ENCODE measurements at places on chromosomes 1 and 21. TPM values are rescaled to one million over a fixed set of nuclear protein-coding genes. Genes with fewer than 3 reads are reported as not detected.
A peak's percentile ranks its signal among the peaks of the same experiment; 100 is the strongest.

The RUNX3 gene
- 172 TPM for total RNA-seq

The TEDDM1 gene
- total RNA-seq = not detected

The MYBPHL gene
- not detected for total RNA-seq

The SMCP gene
- total RNA-seq = not detected

DNA sequence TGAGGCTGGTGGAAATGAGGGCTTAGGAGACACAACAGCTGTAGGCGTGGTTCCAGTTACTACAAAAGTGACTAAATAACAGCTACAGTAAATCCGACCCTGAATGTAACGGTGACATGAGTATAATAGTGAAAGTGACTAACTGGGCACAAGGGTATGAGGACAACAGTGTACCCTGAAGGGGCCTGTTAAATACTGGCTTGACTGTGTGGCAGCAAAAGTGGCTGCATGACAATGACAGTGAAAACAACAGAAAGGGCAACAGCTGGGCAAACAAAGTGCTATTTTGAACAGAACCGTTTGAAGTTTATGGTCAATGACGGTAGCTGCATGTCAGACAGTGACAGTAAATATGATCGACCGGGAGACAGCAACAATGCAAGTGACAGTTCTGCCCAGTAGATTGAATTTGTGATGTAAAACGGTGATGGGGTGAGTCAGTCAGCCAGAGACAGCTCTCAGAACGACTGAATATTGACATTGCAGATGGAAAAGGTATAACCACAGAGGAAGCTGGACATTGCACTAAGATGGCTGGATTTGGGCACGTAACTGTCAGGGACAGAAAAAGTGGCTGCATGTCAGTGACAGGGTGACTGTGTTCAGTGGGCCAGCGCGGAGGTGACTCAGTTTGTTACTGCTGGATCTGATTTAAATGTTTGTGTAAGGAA, 1.2 kb upstream of the ZBTB40 start:
- peak overlapping the region; percentile 68 for H3K4me3 ChIP-seq
- no peaks in the 10 kb centered on the region for H3K27me3 ChIP-seq
- H3K27ac ChIP-seq = peak overlapping the region; percentile 39
- DNase-seq = no peak
- H3K4me1 ChIP-seq = peaks cover 17% of the 10 kb centered on the region

DNA sequence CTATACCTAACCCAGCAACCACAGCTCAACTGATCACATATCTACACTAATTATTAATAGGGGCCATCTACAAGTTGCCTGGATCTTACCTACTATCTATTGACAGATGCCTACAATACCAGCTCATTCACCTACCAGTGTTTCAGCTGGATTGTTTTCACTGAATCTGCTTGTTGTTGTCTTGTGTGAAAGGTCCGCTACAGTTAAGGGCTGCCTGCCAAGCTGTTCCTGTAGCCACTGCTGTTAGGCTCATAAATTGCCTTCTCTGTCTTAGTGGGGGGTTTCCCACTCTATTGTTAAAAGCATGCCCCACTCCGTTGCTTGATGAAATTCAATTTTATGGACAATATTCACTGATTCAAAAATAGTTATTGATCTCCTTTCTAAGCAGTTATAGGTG, 199.7 kb upstream of the TMPRSS15 start:
- no peaks in the 10 kb centered on the region for H3K4me1 ChIP-seq
- no peak overlapping the region for H3K4me3 ChIP-seq
- H3K36me3 ChIP-seq = no peaks in the 10 kb centered on the region
- no peaks in the 10 kb centered on the region for H3K27me3 ChIP-seq
- no peak for DNase-seq

DNA sequence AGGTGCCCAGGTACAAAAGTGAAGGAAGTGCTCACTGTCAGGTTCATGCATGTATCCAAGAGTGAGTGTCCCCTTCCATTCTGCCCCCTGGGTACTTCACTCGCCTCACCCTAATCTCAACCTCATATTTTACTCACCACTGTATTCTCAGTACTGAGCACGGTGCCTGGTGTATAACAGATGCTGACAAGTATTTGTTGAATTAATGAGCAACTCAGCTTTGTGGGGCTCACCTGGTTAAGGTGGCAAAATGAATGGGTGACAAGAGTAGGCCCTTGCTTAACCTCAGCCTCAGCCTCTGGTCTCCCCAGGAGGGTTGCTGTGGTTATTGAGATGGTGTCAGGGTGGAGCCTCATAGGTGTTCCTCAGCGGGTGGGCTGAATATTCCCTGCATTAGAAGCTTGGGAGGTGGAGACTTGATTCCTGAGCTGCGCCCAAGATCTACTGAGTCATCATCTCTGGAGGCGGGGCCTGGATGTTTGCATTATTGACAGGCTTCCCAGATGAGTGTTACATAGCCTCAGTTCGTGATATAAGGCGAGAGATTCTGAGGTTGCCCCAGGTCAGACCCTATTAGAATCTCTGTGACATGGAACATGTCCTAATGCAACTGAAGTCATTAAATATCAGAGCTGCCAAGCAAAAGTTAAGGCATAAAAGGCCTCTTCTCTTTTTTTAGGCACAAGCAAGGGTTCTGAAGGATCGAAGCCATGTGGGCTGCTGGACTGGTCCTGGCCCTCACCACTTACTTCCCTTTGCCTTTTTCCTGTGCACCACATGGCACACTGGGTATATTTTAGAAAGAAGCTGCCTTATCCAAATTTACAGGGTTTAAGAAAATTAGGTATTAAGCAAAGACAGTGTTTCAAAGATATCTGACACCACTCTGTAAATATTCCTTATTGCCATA, 39.2 kb downstream of the SYT6 start:
- H3K36me3 ChIP-seq = no peaks in the 10 kb centered on the region
- H3K27me3 ChIP-seq = peaks cover 5% of the 10 kb centered on the region
- no peak for DNase-seq

DNA sequence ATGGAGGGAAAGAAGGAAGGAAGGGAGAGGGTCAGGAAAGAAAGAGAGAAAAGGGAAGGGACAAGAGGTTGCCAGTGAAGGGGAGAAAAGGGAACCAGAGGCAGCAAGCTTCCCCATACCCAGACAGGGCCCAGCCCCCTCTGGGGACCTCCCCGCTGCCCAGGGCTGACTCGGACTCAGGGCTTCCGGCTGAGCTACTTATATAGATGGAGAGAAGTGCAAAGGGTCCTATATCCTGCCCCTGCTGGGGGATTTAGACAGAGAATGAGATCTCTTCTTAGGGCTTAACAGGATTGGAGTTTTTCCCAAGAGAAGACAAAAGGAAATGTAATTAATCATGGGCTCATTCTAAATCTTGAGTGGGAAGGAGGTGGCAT, at the start of gene ETV3L:
Gene ETV3L (minus strand): TSS at position 176 of the 377 bp plus-strand sequence. CDS start 285 bp downstream, outside the sequence.
- peaks cover 10% of the 10 kb centered on the region for H3K27me3 ChIP-seq
- no peak within 1 kb of the TSS for H3K27ac ChIP-seq

GRCh38 chr21:29155118-29155932, 24.9 kb downstream of the MAP3K7CL start:
- H3K27me3 ChIP-seq = peaks cover 3% of the 10 kb centered on the region
- H3K27ac ChIP-seq = no peak overlapping the region
- DNase-seq = no peak
- peaks cover 4% of the 10 kb centered on the region for H3K36me3 ChIP-seq
- H3K4me1 ChIP-seq = no peaks in the 10 kb centered on the region

DNA sequence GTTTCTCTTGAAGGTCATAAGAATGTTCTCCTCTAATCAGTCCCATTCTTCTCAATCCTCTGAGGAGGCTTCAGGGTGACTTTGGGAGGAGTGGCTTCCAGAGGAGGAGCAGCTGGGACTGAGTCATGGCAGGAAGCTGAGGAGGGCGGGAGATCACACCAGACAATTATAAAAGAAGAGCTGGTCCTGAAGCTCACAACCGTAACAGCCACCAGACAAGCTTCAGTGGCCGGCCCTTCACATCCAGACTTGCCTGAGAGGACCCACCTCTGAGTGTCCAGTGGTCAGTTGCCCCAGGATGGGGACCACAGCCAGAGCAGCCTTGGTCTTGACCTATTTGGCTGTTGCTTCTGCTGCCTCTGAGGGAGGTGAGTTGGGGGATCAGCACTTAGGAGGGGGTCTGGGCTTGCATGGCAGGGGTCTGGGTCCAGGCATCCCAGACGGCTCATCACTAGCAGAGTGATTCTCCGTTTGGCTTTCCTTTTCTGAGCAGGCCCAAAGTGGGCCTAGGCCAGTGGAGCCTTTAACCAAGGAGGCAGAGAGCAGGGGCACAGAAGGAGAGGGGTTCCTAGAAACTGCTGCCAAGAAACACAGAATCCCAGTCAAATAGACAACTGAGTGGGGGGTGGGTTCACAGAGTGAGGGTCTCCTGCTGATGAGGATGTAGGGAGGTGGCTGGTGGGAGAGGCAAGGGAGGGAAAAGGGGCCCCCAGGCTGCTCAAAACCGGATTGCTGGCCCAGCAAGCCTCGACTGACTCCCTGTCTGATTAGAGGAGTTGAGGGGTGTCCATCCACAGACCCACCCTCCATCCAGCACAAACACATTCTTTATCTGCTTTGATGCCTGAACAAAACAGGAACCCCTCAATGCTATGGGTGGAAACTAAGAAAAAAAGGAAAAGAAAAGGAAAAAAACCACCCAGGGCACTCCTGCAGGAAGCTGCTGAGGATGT, at the start of gene ECM1:
Gene ECM1 (plus strand): TSS at position 198 of the 953 bp plus-strand sequence. CDS start 101 bp downstream, at position 299.
- H3K27me3 ChIP-seq = no peaks in the 10 kb centered on the region
- peaks cover 10% of the 10 kb centered on the region for H3K36me3 ChIP-seq
- no peak for DNase-seq
- H3K4me3 ChIP-seq = no peak within 1 kb of the TSS
- peaks cover 4% of the 10 kb centered on the region for H3K4me1 ChIP-seq
- no peak within 1 kb of the TSS for H3K27ac ChIP-seq

- no peak overlapping the region for H3K4me3 ChIP-seq
- DNase-seq = no peak
- H3K36me3 ChIP-seq = no peaks in the 10 kb centered on the region
These were observed 217.4 kb upstream of the KIAA0040 start for GRCh38 chr1:175409938-175410337.

DNA sequence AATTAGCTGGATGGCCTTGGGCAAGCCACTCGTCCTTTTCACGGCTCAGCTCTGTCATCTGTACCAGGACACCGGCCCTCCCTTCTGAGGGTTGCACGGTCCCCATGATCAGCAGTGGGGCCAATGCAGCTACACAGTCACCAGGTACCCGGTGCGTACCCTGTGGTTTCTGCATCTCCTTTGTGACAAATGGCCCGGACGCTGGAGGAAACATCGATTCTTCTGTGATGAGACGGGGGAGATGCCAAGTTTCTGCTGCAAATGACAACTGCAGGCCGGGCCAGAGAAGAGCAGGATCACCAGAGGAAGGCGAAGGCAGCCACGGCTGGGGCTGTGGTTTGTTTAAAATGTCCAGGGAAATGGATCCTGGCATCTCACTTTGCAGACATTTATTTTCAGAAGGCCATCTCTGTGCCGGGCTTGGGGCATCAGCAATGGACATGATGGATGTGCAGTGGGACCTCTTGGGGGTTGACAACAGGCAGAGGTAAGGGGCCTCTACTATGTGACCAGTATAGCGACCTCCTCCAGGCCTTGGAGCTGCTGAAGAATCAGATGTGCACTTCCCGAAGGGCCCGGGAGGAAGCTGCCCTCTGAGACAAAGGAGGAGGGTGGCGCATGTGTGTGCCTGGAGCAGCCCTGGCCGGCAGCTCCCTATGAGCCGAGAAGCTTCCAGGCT, 221.9 kb upstream of the C1orf174 start:
- peak; percentile 6 for DNase-seq
- H3K4me3 ChIP-seq = no peak overlapping the region
- peaks cover 3% of the 10 kb centered on the region for H3K27me3 ChIP-seq
- no peak overlapping the region for H3K27ac ChIP-seq
- no peaks in the 10 kb centered on the region for H3K4me1 ChIP-seq

GRCh38 chr1:25854554-25854953, 4.7 kb downstream of the AUNIP start:
- no peak for DNase-seq
- no peaks in the 10 kb centered on the region for H3K27me3 ChIP-seq
- no peak overlapping the region for H3K4me3 ChIP-seq

DNA sequence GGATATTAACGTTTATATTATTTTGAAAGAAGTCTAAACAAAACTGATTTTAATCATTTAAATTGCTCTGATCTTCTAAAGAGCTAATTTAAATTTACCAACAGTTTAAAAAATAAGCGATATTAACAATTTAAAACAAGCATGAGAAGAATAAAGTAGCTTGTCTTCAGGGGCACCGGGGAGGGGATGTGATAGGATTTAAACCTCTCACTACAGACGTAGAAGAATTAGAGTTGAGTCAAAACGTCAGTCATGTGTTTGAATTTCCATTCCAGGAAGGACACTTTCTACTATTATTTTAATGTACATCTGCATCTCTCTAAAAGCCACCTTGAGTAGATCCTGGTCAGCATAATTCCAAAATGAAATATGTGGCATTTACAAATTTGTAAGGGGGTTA, 58.2 kb upstream of the TPTE start:
- no peaks in the 10 kb centered on the region for H3K27me3 ChIP-seq
- no peak overlapping the region for H3K27ac ChIP-seq
- no peaks in the 10 kb centered on the region for H3K36me3 ChIP-seq
- H3K4me3 ChIP-seq = no peak overlapping the region

All from activated naive CD8-positive, alpha-beta T cell treated with anti-CD3 and anti-CD28 coated beads, Interleukin-2, amount 10 ng/mL, durations not matched to agents 7 days and 5 days (primary cell).